ENCODE measurements at places on chromosomes 1 and 21.

DNA sequence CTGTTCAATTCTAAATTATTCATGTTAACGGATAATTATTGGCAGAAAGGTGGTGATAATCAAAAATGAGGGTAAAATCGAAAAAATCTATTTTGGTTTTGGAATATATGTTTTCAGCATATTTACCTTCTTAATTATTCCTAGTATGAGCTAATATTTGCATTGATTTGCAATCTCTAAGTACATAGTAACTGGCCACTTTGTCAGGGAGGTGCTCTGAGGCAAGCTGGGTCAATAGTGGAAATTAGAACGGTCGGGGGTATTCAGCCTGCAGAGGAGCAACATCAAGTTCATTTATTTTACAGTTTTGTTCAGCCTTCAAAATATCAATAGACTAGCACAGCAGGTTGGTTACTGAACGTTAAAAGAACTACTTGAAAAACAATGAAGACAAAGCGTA is 1.8 kb downstream of the OTUD7B start:
- DNase-seq: no peak

- no peak for DNase-seq
These were observed 120.9 kb upstream of the MAGI3 start for GRCh38 chr1:113269168-113269963.

DNA sequence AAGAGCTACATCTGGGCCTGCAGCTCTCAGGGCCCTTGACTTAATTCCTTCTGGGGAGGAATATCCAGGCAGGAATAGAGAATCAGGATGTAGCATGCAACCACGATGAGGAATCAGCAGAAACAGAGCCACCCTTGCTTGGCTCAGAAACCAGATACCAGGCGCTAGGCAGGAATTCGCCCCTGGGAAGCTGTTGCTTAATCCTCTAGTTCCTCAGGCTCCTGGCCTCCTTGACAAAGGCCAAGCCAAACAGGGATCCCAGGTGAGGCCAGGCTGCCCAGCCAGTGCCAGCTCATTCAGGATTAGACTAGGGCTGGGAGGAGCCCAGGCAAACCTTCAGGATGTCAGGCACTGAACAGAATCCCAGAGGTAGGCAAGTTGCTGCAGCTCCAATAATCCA is 48.2 kb upstream of the IRF2BP2 start:
- DNase-seq: peak; percentile 64

GRCh38 chr1:40059960-40060750 is 19.6 kb downstream of the CAP1 start:
- DNase-seq: no peak

DNA sequence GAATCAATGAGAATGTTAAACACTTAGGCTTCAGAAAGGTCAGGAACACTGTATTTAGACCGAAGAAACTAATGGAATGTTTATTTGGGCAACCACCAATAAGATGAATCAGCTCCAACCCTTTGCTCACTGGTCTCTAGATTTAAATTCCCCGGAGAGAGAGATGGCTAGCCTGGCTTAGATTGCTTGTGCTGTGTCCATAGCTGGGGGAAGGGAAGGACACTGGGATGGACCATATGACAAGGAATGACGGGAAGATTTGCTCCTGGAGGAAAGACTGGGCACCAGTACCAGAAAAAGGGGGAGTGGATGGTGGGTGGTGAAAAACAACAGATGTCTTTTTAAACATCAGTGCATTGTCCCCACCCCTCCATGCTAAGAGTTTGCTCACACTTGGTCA is 426.6 kb downstream of the DUSP10 start:
- peak; percentile 91 for DNase-seq

- DNase-seq: no peak
These were observed 22.0 kb downstream of the GFI1 start for GRCh38 chr1:92464588-92465255.
